ENCODE measurements at places on chromosomes 3 and 15. TPM values are rescaled to one million over a fixed set of nuclear protein-coding genes. Genes with fewer than 3 reads are reported as not detected.

DNA sequence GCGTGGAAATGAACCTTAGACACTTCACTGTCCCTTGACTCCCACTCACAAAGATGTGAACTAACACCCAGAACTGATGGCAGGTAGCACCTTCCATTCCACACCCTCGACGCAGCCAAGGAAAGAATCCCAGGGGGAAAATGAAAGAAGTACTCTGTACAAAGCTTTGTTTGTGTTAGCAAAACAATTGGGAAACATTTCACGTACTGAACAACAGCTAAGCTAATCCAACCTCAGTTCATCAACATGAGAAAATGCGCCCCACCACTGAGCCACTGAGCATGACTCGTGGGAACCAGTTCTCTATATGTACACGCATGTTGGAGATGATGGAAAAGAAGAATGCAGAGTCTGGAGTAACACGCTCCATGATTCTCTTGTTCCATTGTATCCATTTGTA lies 32.0 kb downstream of the CORO2B start:
- H3K36me3 ChIP-seq = no peaks in the 10 kb centered on the region
- H3K27me3 ChIP-seq = no peaks in the 10 kb centered on the region
- no peaks in the 10 kb centered on the region for H3K4me1 ChIP-seq
- no peak overlapping the region for H3K27ac ChIP-seq
- no peak for DNase-seq

Gene DET1
- total RNA-seq = 2.8 TPM

Gene KCNAB1
- not detected for total RNA-seq

Gene PYGO1
- total RNA-seq = not detected

DNA sequence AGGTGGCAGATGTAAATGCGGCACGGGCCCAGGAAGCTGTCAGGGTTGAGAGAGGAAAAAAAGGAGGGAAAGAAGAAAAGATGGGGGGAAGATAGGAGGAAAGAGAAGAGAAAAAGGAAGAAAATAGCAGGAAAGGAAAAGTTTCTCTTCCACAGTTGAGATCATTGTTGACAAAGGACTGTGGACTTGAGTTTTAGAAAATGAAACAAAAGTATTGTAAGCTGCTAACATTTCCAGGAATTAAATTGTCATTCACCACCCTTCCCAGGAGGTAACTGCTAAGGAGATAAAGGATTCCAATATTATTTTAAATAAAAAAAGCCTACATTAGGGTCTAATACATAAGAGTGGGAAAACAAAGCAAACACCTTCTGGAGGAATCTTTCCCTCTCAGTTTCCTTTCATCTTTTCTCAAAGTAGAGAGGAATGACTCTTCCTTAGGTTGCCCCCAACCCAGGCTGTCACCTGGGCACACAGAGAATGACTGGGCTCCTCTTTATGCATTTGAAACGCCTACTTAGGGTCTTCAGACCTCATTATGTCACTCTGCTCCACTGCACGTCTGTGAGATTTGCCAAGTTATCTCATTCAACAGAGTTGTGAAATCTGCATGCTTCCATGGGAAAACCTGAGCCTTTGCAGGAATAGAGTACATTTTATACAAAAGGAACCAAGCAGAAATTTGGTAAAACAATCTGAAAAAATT lies 194.0 kb downstream of the TNIK start:
- peaks cover 31% of the 10 kb centered on the region for H3K4me1 ChIP-seq
- no peak for DNase-seq
- H3K36me3 ChIP-seq = no peaks in the 10 kb centered on the region
- H3K27me3 ChIP-seq = no peaks in the 10 kb centered on the region
- no peak overlapping the region for H3K4me3 ChIP-seq
- H3K27ac ChIP-seq = no peak overlapping the region

GRCh38 chr15:36844534-36844998 lies 255.8 kb downstream of the MEIS2 start:
- H3K27ac ChIP-seq = no peak overlapping the region
- no peak overlapping the region for H3K4me3 ChIP-seq
- no peaks in the 10 kb centered on the region for H3K4me1 ChIP-seq
- DNase-seq = no peak
- no peaks in the 10 kb centered on the region for H3K36me3 ChIP-seq

- no peak for DNase-seq
- no peak overlapping the region for H3K27ac ChIP-seq
- no peak overlapping the region for H3K4me3 ChIP-seq
- H3K36me3 ChIP-seq = no peaks in the 10 kb centered on the region
Observed at GRCh38 chr3:26652164-26652563, 29.6 kb downstream of the LRRC3B start.

Measured in CD4-positive, alpha-beta T cell (primary cell).